ENCODE measurements at places on chromosomes 6 and 20.

DNA sequence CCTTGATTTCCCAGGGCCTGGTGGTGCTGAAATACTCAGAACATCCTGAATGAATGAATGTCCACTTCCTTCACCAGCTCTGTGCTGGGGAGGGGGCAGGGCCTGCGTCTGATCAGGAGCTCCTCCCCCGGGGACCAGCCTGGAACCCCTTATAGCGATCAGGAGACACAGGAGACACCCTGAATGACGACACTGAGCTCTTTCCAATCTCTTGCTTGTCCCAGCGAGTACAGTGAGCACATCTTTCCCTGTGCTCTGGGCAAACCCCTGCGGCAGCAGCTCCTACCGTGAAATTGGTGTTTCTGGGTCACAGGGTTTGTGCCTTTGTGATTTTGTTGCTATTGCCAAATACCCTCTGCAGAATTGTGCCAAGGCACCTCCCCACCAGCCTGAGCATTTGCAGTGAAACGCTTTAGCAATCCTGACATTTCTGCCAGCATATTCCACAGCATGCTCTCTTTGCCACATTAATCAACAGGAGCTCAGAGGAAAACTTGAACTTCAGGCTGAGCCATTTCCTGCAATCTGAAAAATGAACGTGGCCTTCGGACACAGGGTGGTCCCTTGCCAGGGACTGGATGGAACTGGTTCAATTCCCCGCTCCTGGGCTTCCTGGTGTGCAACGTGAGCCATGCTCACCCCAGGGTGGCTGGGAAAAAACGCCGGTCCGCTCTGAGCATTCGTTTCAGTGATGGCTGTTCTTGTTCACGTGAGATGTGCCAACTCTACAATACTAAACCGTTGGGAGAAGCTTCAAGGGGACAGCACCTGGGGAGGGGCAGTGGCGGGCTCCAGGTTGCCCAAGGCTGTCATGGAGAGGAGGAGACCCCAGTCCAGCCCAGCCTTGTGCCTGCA, 23.1 kb upstream of the MRGBP start:
- no peak for DNase-seq

GRCh38 chr6:45032426-45032825, 295.7 kb upstream of the RUNX2 start:
- no peak for DNase-seq

GRCh38 chr6:149212892-149213801, 104.4 kb upstream of the TAB2 start:
- no peak for DNase-seq

DNA sequence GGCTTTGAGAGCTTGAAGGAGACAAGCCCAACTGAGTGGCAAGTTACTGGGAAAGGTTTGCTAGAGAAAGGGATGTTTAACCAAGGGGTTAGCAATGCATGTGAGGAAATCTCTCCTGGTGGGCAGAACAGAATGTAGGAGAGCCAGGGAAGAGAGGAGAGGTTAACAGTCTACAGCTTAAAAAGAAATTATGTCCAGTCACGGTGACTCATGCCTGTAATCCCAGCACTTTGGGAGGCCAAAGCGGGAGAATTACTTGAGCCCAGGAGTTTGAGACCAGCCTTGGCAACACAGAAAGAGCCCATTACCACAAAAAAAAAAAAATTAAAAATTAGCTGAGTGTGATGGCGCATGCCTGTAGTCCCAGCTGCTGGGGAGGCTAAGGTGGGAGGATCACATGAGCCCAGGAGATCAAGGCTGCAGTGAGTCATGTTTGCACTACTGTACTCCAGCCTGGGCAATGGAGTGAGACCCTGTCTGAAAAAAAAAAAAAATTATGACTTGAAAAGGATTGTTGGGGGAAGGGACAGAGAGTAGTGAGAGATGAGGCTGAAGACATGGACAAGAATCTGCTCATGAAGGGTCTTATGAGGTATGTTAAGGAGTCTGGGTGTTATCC, 264.9 kb downstream of the TBC1D7 start:
- no peak for DNase-seq

GRCh38 chr6:50602292-50602691, 111.0 kb upstream of the TFAP2D start:
- DNase-seq, result peak; percentile 14

- DNase-seq, result no peak
Measured at GRCh38 chr6:98382246-98382645, 452.1 kb upstream of the POU3F2 start.

- DNase-seq, result no peak
Measured at GRCh38 chr6:42137194-42137753, 5.1 kb downstream of the C6orf132 start.

- no peak for DNase-seq
Measured at GRCh38 chr6:347951-348859, 43.3 kb upstream of the IRF4 start.

DNA sequence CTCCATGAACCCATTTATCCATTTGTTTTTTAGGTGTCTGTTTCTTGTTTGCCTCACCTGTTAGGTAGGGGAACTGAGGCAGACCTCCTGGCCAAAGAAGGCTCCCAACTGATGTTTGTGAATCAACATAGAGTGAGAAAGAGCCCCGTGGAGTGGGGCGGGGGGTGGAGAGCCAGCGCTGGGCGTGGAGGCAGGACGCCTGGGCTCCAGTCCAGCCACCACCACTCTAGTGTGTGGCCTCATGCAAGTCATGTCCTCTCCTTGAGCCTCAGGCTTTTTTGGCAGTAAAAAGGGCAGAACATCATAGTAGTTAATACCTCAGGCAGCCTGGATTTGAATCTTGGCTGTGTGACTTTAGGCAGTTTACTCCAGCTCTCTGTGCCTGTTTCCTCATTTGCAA, 42.2 kb upstream of the SCRT2 start:
- DNase-seq, result no peak

DNA sequence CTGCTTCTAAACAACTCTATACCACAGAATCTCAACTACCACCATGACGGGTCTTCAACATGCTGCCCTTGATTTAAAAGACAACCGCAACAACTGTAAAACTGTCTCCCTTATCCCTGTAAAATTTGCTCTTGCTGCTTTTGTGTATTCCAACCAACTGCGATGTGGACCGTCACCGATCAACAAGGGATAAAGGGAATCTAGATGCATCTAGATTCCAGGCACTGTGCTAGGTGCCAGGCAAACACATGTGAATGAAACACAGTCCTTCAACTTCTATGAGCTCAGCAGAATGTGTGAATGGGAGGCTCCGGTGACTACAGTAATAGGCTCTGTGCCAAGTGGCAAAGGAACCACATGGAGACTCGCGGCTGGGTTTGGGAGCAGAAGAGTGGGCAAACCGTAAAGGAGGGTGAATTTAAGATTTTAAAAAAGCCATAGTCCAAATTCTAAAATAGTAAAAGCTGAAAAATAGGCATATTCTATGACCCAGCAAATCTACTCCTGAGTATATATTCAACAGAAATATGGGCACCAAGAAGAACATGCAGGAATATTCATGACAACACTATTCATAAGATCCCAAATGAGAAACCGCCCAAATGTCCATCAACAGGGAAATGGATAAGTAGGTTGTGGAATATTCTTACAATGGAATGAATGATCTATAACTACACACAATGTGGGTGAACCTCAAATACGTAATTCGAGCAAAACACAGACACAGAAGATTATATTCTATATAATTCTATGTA, 3.7 kb upstream of the PRND start:
- DNase-seq, result no peak

DNA sequence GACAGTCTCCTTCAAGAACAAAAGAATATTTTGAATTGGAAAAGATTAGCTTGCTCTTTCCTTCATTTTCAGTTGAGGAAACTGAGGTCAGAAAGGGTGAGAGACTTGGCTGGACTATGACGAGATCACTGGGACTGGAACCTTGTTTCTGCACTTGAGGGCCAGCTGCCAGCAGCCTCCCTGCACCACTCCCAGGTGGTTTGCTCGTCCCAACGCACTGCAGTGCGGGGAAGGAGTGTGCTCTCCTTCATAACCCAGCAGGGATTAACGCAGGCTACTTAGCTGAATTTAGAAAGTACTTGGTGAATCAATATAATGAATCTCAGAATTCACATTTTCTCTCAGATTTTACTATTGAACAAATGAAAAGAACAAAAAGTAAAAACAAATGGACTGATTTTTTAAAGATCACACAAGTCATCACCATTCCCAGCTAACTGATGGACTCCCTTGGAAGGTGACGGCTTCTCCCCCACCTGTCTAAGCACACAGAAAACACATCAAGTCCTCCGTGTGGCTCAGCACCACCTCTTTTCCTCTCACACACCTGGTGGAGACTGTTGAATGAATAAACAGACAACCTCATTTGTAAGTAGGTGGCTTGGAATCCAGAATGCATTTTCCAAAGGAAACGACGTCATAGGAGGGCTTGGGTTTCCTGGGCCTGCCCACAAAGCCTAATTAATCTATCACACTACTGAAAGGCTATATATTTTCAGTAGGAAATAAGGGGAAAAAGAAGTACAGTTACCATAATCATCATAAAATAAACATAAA, 121.0 kb downstream of the QRSL1 start:
- no peak for DNase-seq

DNA sequence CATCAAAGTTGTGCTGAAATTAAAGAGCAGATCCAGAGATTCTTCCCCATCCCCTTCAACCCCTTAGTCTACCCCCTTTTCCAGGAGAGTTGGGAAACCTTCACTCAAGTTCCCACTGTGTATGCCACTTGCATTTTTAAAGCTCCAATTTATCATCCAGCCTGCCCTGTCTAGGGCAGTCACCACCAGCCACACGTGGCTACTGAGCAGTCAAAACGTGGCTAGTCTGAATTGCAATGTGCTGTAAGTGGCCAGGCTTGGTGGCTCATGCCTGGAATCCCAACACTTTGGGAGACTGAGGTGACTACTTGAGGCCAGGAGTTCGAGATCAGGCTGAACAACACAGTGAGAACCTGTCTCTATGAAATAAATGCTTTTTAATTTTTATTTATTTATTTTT, 34.9 kb downstream of the ERGIC3 start:
- no peak for DNase-seq

GRCh38 chr20:38864662-38865061, 59.2 kb downstream of the PPP1R16B start:
- DNase-seq, result no peak

- peak; percentile 29 for DNase-seq
Measured at GRCh38 chr6:33276864-33277662, at the start of gene B3GALT4. B3GALT4 (plus strand) TSS chr6:33277123; CDS start chr6:33277420, 297 bp downstream.

DNA sequence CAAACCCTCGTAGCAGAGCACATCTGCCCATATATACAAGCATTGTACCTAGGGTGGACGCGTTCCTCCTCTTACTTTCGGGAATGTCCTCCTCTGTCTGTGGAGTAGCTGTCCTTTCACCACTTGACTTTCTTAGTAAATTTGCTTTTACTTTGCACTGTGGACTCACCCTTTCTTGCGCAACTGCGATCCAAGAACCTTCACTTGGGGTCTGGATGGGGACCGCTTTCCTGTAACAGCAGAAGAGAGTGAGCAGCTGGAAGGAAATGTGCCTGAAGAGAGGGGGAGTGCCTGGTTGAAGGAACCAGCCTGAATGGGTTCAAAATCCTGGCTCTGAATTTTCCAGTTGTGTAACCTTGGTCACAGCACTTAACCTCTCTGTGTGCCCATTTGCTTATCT, 40.1 kb upstream of the PMEPA1 start:
- DNase-seq, result no peak

- no peak for DNase-seq
Measured at GRCh38 chr20:49318430-49319207, 40.8 kb upstream of the ZNFX1 start.

DNA sequence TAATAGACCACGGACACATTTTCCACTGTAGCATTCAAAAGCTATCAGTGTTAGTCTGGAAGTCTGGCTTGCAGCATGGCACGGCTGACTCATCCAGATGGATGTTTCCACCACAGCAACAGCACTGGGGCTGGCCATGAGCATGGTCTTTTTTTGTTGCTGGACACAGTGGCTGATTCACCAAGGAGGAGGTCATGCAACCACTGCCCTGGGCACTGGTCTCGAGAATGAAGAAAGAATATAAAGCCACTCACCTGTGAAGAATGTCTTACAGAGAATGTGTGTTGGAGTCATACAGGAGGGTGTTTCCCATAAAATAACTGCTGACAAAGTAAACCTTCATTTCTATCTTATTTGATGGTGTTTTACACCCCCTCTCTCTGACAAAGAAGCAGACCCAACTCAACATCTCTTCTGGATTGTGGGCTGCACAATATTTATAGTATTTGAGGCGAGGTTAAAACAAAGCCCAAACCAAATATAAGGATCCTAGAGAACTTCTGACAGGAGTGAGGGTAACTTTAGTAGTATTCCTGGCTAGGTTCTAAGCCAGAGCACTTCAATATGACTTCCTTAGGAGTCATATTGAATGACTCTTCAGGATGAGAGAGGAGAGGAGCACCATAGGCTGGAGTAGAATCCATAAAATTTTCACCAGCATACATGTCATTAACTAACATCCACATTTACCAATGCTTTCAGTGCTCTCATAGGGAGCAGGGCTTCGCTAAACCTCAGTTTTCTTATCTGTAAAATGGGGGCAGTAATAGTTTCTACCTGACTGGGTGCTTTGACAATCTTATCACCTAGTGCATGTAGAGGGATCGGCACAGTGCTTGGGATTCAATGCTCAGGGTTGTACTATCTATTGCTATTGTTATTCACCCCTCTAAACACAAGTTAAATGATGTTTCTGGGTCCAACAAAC, 121.4 kb downstream of the KIF13A start:
- no peak for DNase-seq

GRCh38 chr6:168950858-168951214, 302.8 kb downstream of the THBS2 start:
- no peak for DNase-seq

DNA sequence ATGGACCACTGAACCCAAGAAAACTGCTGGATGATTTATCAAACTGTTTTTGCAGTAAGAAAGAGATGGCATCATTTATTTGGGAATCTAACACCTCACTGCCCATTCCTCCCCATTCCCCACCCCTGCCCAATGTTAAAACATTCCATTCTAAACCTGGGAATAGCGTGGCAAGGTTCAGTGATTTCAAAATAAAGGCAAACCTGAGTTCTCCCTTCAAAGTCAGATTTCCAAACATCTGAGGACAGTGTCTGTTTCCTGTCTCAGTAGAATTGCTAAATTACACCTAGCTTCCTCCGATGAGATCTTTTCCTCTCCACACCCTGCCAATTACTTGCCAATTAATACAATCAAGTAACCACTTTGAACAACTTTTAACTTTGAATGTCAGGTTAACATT, 127.4 kb upstream of the ARMC2 start:
- no peak for DNase-seq

Measured in fibroblast of skin of left quadriceps (primary cell).